ENCODE measurements at places on chromosomes 7 and 10. TPM values are rescaled to one million over a fixed set of nuclear protein-coding genes. Genes with fewer than 3 reads are reported as not detected.

DNA sequence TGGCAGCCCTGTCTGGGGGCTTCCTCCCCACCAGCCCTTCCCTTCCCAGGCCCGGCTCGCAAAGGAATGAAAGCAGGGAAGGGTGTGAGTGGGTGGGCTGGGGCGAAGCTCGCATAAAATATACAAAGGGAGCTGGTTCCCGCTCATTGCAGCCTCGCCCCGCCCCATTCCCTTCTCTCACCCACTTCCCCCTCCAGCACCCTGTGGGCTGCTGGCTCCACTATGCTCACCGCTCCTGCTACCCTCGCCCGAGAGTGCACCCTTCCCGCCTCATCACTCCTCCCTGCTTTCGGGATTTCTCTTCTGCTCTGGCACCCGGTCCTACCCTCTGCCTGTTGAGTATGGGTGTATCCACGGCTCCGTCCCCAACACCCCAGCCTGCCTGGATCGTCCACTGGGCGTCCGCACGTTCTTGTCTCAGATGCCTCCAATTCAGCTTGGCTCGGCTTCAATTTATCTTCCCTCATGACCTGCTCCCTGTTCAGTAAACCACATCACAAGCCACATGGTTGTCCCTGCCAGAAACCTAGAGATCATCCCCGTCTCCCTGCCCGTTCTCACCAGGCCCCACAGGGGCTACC, 14.4 kb upstream of the TTYH3 start:
- no peak overlapping the region for H3K4me3 ChIP-seq
- no peak for DNase-seq
- no peaks in the 10 kb centered on the region for H3K27me3 ChIP-seq
- peaks cover 2% of the 10 kb centered on the region for H3K4me1 ChIP-seq

DNA sequence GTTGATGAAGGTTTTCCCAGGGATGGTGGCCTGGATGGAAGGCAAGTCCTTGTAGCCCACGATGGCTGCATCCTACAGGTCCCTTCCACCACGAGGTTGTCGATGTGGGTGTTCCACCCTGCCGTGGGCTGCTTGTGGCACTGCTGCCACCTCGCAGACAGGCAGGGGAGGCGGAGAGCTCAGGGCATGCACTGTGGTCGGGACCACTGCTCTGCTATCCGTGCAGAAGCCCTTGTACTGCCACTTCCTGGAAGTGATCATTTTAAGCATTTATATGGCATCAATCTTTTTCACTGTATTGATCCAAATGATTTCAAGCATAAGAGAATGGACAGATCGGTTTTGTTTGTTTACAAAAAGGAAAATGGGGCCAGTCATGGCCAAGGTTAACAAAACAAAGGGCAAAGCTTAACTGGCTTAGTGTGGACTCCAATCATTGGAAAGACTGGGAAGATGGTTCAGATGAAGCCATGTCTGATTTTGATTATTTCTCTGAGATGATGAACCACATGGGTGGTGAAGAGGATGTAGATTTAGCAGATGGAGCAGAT, 8.2 kb upstream of the CYP17A1 start:
- DNase-seq: no peak
- H3K27me3 ChIP-seq: peaks cover 27% of the 10 kb centered on the region
- H3K36me3 ChIP-seq: peaks cover 3% of the 10 kb centered on the region
- H3K4me1 ChIP-seq: no peaks in the 10 kb centered on the region

DNA sequence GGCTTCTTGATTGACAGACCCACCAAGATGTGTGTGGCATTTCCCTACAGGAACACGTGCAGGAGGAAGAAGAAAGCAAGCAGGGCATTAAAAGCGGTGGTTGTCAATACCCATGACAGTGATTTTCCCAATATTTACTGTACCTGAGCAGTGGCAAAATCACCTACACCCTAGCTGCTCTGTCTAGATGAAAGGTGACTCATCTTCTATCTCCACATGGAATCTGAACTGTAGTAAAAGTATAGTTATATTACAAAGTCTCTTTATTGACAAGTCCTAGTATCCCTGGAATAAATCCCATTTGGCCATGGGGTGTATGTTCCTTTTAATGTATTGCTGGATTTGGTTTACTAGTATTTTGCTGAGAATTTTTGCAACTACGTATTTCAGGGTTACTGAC, 458.8 kb upstream of the SORCS1 start:
- H3K4me3 ChIP-seq: no peak overlapping the region
- no peaks in the 10 kb centered on the region for H3K27me3 ChIP-seq
- no peaks in the 10 kb centered on the region for H3K4me1 ChIP-seq
- no peaks in the 10 kb centered on the region for H3K36me3 ChIP-seq
- no peak for DNase-seq
- no peak overlapping the region for H3K27ac ChIP-seq

Gene STAG3
- 4.0 TPM for total RNA-seq
